ENCODE measurements at places on chromosomes 3 and 15.

GRCh38 chr3:162366166-162366766 is 869.7 kb downstream of the OTOL1 start:
- no peak for DNase-seq

DNA sequence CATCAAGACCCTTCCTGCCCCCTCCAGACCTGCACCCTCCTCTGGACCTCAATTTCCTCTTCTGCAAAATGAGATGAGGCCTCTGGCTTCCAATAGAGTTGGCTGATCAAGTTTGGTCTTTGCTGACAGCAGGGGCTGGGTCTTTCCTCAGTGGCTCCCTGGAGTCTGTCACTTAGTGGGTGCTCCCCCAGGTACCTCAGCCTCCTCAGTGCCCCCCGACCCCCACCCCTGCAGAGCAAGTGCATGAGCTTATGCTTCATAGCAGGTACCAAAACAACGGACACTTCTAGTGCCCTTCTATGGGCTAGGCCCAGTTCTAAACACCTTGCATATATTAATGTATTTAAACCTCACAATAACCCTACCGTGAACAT is 6.9 kb upstream of the PLXND1 start:
- DNase-seq, result no peak

DNA sequence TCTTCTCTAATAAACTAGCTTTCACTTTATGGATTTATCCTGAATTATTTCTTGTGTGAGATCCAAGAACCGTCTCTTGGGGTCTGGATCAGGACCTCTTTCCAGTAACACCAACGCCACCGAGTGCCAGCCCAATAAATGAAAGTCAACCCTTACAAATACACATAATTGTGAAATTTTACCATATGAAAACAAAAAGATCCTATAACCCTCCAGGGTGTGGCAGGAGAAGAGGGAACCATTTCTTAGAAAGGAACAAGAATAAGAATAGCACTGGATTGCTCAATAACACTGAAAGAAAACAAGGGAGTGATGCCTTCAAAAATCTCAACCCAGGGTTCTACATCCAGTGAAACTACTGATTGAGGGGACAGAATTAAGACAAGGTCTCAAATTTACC is 51.6 kb upstream of the ACKR4 start:
- no peak for DNase-seq

GRCh38 chr15:68555679-68556037 is 23.1 kb upstream of the CORO2B start:
- DNase-seq, result no peak

DNA sequence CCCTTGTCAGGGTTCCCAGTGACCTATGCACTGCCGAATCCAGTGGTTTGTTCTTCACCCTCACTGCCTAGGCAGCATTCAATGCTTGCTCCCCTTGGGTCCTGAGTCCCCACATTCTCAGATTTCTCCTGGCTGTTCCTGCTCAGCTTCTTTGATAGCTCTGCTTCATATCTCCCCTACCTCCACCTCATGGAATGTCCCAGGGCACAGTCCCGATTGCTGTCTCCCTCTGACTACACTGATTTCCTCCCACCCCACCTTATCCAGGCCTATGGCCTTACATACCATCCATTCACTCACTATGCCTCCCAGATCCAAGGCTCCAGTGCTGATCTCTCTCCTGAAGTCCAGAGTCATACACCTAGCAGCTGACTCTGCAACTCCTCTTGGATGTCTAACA is 1.5 kb upstream of the CDHR4 start:
- DNase-seq, result no peak

GRCh38 chr15:94631608-94632007 is 400.2 kb downstream of the MCTP2 start:
- DNase-seq, result no peak

DNA sequence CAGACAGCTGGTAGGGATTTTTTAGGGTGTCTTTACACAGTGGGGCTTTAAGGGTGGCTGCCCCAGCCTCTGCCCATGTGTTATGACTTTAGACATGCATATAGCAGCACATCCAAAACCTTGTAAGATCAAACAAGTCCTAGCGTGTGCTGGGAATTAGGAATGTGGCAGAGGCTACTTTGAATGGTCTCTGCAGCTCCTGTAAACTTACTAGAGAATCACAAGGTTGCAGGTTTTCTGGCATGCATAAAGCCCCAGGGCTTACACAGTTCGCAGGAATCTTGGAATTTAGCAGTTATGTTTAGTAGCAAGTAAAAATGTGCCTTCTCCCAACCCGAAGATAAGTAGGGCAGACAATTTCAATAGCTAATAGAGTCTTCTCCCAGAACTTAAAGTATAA is 46.9 kb upstream of the COL6A6 start:
- no peak for DNase-seq

GRCh38 chr3:37981348-37981664 is 9.3 kb upstream of the VILL start:
- DNase-seq, result no peak

- DNase-seq, result no peak
These were observed 9.2 kb upstream of the PDZRN3 start for GRCh38 chr3:73633916-73634344.

DNA sequence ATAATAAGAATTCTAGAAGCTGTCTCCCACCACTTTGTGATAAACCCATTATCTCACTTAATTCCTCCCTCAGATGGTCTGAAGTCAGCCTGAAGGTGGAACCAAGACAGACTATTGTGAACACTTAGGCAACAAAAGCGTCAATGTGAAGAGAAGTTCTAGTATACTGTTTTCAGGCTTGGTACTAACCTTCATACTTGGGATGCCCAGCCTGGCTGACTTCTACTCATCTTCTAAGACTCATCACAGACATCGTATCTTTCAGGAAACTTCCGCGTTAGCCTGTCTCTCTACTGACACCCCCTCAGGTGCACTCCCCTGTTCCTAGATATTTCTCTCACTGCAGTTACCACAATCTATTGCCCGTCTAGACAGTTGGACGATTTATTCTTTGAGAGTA is 201.2 kb downstream of the SATB1 start:
- no peak for DNase-seq

DNA sequence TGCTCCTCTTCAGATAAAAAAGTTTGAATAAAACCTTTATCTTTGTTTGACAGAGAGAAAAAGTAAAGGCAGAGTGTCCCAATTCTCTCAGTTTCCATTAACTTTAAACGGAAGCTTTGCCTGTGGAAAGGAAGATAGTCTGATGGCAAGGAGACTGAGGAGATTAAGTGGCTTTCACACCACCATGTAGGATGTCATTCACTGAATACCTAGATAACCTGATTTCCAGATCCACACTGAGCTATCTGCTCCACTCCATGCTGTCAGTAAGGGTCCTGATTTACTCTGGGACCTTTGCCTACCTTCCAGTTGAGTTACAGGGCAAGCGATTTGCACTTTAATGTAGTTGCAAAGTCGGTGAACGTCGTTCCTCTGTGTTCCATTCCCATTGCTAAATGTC is 233.4 kb upstream of the TBL1XR1 start:
- DNase-seq, result no peak

GRCh38 chr15:85125056-85125661 is 143.5 kb downstream of the PDE8A start:
- no peak for DNase-seq

DNA sequence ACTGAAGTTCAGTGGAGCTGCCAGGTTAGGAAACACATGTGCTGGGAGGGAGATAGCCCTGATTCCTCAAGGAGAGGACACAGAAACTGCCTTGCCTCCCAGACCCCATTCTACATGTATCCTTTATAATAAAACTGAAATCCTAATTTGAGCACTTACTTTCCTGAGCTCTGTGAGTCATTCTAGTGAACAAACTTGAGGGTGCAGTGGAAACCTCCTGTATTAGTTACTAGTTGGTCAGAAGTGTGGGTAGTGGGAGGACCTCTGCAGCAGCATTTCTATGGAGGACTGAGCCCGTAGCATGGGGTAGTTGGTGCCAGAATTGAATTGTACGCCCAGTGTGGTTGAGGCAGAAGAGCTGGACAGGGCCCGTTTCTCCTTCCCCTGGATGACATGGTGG is 23.9 kb downstream of the ATP1B3 start:
- DNase-seq, result no peak

DNA sequence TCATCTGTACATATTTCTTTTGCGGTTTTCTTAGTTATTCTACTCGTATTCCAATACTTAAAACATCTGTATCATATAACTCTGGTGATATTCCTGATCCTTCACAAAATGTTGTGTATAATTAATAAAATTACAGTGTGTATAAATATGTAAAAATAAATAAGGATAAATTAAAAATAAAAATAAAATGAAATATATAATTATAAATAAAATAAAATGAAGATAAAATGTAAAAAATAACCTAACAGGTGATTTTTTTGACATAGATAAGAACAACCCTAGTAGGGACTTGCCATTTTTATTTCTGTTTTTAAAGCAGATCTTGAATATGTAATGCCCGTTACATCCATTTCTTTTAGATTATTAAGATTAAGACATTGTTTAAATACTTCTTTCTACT is 25.6 kb downstream of the IL1RAP start:
- DNase-seq, result no peak

DNA sequence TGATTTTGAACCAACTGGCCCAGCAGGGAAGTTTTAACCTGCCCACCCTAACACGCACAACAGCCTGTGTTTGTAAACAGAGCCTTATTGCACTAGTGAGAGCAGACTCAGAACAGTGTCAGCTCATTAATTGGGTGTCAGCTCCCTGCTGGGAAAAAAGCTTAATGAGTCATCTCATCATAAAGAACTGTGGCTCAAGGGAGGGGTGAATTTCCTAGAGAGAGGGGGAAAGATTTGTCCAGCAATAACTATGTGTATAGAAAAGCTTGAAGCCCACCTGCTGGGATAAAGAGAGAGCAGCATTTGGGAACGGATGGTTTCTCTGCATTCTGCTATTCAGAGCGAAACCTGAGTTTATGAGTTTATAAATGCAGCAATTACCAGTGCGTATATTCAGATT is 48.9 kb upstream of the GMNC start:
- DNase-seq, result no peak

GRCh38 chr3:127260826-127261555 is 26.9 kb downstream of the PRR20G start:
- no peak for DNase-seq

DNA sequence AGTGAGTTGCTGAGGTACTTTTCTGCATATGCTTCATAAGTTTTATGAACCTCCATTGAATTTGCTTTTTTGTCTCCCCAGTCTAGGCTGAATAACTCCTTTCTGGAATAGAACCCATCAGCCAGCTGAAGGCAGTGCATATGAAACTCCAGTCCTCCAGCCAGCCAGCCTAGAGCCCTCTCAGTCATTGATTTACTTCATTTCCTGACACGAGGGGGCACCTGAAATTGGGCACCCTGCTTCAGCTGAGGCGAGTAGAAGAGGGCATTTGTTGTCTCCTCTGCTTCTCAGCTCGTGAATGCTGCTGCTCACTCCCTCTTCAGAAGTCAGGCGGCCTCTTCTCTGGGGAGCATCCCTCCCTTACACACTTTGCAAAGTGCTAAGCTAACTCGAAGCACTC is 32.5 kb downstream of the CHST2 start:
- DNase-seq, result no peak

DNA sequence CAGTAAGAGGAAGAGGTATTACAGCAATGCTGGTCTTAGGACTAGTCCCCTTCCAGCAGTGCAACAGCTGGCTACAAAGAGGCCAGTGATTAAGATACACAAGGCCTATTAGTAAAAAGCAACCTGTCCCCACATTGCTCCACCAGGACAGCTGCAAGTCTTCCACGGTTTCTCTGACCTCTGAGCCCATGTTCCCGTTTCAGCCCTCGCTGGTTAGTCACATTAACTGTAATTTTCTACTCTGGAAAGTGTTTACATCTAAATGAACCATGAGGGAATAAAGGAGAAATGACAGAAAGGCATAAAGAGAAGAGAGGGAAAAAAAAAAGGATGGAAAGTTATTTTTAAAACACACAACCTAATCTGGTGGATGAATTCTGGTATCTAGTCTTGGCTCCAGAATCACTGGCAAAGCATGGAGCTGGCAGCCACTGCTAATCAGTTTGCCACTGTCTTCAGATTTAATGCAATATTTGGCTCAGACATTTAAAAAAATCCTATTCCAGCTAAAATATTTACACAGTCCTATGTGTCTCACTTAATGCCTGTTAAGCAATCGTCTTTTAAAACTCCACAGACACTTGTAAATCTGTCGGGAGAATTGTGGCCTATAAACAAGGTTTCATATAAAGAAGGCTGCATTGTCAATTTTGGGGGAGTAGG is 154.9 kb downstream of the GREM1 start:
- no peak for DNase-seq

DNA sequence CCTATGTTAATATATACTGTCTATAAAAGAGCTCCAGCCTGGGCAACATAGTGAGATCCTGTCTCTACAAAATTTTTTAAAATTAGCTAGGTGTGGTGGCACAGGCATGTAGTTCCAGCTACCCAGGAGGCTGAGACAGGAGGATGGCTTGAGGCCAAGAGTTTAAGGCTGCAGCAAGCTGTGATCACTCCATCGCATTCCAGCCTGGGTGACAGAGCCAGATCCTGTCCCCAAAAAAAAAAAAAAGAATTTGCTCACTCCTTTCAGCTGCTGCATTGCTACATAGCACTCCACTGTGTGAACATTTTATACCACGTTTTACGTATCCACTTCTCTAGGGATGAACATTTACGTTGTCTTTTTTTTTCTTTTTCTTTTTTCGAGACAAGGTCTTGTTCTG is 6.0 kb upstream of the TSEN2 start:
- no peak for DNase-seq

GRCh38 chr3:186361762-186362536 is at the start of gene DGKG:
DGKG (minus strand) TSS chr3:186362234; CDS start chr3:186320459, 41,775 bp downstream.
- DNase-seq, result peak; percentile 59

DNA sequence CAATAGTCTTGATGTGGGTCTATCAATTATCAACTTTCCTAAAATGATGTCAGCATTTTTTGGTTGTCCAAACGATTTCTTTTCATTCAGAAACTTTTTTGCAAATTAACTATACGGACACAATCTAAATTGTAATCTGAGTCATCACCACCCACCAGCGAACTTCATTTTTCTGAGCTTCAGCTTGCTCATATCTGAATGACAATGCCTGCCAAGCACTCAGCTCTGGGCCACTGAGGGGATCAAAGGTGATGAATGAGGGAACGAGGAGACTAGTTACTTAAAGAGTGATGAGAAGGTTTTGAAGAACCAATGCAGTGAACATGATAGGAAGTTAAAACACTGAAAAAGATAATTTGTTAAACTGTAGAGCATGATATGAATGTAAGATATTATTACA is 14.9 kb upstream of the TBC1D23 start:
- peak; percentile 40 for DNase-seq

GRCh38 chr15:95972041-95972553 is 358.4 kb upstream of the NR2F2 start:
- no peak for DNase-seq

- DNase-seq, result no peak
These were observed 631 bp upstream of the MFGE8 start for GRCh38 chr15:88913850-88914169.

GRCh38 chr3:159765030-159765859 is 223.4 kb upstream of the IL12A start:
- DNase-seq, result peak; percentile 14

Measured in stimulated activated CD4-positive, alpha-beta T cell treated with anti-CD3 and anti-CD28 coated beads, Interleukin-15, amount 100 ng/mL, for 24 hours (primary cell).